ENCODE measurements at places on chromosomes 6 and 20.
A peak's percentile ranks its signal among the peaks of the same experiment; 100 is the strongest.

DNA sequence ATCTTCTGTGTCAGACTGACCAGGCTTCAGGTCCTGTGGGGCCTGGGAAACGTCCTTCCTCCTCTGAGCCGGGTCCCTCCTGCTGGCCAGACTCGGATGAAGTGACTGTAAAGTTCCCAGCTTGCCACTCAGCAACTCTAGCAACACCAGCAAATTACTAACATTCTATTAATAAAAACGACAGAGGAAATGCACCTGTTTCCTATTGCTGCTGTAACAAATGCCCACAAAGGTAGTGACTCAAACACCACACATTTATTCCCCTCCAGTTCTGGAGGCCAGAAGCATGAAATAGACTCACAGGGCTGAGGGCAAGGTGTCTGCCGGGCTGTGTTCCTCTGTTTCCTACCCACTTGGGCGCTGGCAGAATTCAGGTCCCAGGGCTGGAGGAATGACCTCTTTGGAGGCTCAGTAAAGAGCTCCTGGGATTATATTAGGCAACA is 48.8 kb downstream of the CTCFL start:
- no peak for DNase-seq

GRCh38 chr20:4021906-4022305 is 6.5 kb upstream of the RNF24 start:
- no peak for DNase-seq

- DNase-seq = no peak
These were observed 5.1 kb downstream of the BPIFB2 start for GRCh38 chr20:33012327-33013189.

DNA sequence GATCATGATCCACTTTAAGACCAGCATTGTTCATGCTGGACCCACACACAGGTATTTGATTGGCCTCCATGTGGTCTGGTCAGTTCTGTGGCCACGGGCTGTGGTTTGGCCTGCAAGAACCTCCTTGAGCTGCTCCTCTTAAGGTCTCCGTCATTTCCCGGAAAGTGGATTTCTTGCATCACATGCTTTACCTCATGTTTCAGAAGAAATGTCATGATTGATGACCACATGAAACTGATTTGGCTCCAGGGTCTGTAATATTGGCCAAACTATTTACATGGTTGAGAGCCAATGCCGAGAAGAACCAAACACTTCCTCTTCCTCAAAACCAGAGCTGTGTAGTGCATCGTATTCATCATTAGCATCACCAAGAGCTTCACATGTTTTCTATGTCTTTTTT is 13.2 kb upstream of the RSPH3 start:
- no peak for DNase-seq

DNA sequence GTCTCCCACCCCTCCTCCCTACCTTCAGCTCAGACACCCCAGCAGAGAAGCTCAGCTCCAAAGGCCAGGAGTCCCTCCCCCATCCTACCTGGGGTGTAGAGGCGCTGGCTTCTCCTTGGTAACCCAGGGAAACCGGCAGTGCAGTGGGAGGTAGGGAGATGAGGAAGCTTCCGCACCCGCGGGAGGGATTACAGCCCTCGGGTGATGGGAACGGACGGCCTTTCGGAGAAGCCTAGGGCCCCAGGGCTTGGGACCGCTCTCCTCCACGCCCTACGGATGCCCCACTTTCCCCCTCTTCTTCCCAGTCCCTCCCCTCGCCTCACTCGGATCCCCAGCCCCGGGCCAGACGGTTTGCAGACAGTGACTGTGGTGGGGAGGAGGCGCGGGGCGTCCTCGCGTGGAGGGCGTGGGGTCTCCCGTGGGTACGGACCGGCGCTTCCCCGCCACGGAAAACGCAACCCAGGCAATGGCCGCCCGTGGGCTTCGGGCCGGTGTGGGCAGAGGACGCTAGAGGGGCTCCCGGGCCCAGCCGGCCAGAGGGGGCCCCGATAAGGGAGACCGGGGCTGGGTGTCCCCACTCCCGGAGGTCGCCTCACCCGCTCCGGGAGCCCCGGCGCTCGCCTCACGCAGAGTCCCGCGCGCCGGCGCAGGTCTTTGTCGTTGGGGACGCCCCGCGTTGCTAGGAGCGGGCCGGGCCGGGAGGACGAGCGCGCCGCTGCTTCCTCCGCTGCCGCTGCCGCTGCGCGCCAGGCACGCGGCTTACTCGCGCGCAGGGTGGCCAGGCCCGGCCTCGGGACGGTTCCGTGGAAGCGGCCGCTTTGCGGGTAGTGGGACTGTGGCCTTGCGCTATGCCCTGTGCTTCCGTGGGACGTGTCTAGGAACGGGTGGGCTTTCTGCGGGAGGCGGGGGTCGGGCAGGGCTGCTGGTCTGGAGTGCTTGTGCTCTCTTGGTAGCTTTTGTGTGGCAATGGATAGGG is 15.8 kb downstream of the AARS2 start:
- DNase-seq = no peak

DNA sequence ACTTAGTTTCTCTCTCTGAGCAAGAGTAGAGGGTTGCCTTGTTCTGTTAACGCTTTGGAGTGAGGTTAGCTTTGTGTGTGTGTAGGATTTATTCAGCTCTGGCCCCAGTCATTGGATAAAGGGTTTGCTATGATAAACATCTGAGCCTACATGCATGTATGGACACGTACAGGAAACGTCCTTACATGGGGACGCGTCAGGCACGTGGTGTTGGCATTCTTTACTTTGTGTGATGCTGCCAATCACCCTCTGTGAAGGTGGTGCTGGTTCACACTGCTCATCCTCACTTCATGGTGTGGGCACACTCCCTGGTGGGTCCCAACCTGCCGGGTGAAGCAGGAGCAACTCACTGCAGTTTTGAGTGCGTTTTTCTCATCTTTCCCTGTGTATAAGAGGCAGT is 53.4 kb upstream of the CD93 start:
- DNase-seq = peak; percentile 13

- DNase-seq = no peak
These were observed 40.2 kb upstream of the IFNGR1 start for GRCh38 chr6:137259349-137259748.

- DNase-seq = no peak
These were observed 37.5 kb downstream of the NOX3 start for GRCh38 chr6:155418017-155418761.

DNA sequence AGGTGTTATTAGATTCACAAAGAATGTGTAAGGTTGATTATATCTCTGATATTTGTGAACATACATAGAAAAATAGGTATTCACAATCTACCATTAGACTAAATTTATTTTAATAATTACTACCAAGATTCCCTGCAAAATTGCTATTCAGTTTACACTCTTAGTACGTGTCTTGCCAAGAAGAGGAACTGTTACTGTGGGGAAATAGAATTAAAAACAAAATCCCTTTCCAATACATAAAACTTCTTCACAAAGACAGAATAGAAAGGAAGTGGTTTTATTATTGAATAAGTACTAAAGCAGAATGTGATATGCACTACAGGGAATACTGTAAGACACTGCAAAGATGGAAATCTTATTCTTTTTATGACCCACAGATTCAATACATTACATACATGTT is 17.0 kb downstream of the RAB32 start:
- no peak for DNase-seq

DNA sequence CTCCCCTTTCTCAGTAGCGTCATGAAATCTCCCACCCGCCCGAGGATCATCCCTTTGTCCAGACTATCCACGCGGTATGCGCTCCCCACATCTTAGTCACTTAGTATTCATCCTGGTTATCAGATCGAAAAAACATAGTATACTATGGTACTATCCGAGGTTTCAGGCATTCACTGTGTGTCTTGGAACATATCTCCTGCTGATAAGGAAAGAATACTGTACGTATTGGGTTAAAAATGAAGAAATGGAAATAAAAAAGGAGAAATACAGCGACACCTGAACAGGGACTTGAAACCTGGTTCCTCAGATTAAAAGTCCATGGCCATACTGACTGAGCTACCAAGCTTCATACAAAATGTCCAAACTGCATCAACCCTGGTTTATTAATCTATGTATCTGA is 14.0 kb downstream of the HMGN4 start:
- no peak for DNase-seq

DNA sequence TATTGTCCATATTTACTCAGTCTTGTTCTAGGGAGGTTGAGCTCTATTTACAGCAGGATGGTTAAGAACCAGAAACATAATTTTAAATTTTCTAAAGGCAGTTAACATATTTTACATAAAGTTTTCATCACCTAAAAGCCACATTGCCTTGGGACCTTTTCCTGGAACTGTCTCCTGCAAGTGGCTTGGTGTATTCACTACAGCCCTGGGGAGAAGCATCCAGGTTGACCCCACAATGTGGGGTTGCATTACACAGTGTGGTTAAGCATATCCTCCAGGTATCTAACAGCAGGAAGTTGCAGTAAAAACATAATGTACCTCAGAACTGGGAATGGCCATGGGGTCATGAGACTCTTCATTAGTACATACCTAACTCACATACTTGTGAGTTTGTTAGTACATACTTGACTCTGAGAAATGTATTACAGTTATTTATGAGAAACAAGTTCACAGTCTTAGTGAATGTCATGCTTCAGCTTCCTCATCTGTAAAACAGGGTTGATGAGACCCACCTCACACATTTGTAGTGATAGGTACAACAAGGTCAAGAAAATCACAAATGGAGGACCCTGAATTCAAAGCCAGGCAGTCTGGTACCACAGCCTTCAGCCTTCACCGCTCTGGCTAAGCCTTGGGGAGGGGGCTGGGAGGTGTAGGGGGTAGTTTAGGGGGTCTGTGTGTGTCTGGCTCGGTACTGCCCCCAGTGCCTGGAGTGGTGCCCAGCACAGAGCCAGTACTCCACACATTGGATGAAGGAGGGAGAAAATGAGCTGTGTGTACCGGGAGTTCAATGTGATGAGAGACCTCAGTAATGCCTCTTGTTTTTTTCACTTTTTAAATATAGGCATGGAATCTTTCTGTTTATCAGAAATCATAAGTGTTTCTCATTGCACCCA is 52.9 kb downstream of the KAT14 start:
- DNase-seq = no peak

DNA sequence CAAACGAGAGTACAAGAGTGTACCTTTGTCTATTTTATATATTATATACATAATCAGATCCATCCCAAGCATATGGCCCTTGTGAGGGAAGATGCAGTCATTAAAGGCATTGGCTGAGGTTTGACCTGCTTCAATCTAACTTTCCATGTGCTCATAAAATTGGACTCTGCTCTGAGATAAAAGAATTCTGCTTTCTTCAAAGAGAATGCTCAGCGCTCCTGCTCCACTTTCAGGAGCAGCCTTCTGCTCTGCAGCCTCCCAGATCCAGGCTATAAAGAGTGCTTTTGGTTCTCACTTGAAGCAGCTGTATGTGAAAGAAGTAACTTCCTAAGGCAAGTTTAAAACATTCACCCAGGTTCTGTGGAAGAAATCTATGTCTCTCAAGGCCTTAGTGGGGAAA is 45.3 kb downstream of the CD83 start:
- no peak for DNase-seq

DNA sequence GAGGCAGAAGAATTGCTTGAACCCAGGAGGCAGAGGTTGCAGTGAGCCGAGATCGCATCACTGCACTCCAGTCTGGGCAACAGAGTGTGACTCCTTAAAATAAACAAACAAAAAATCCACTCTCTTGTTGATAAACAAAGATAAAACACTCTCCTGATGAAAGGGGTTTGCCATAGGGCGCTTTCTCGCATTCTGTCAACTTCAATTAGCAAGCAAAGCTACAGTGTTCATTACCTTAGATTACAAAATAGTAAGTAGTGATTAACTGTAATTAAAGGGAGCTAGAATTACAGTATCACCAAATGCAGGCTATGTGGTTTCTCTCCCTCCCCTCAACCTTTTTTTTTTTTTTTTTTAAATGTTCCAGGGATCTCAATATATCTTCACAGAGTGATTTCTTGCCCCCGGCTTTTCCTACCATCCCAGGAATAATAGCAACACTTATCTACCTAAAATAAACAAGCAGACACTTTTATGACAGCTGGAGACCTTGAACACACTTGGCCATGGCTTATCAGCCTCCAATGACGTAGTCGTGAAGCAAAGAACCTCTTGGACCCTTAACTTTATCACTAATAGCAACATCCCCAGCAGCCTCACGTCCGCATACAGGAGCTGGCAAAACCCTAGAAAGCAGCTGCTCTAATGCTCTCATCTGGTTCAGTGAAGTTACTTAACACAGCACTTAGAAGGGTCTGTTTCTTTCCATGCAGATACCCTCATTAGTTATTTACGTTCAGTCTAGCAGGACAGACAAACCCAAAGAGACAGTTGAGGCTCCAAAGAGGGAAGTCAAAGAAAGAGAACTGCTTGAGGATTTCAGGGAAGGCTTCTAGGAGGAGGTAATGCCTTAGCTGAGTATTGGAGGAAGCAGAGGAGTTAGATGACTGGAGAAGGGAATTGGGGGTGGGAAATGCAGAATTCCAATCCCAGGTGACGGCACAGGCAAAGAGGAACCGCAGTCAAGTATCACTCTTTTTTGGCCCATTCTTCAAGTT is 37.9 kb upstream of the NEDD9 start:
- DNase-seq = no peak

- no peak for DNase-seq
These were observed 72.2 kb upstream of the NAA20 start for GRCh38 chr20:19944772-19945459.

- no peak for DNase-seq
These were observed at the start of gene TREM1 for GRCh38 chr6:41286544-41287346. Gene TREM1, minus strand, starts transcription at chr6:41286682. Its CDS starts 27 bp downstream, at chr6:41286655.

GRCh38 chr20:63698739-63699465 is 2.5 kb downstream of the TNFRSF6B start:
- no peak for DNase-seq

- no peak for DNase-seq
These were observed 51.3 kb downstream of the ZNF831 start for GRCh38 chr20:59214606-59215547.

- no peak for DNase-seq
These were observed 482.0 kb upstream of the POU3F2 start for GRCh38 chr6:98352348-98352747.

DNA sequence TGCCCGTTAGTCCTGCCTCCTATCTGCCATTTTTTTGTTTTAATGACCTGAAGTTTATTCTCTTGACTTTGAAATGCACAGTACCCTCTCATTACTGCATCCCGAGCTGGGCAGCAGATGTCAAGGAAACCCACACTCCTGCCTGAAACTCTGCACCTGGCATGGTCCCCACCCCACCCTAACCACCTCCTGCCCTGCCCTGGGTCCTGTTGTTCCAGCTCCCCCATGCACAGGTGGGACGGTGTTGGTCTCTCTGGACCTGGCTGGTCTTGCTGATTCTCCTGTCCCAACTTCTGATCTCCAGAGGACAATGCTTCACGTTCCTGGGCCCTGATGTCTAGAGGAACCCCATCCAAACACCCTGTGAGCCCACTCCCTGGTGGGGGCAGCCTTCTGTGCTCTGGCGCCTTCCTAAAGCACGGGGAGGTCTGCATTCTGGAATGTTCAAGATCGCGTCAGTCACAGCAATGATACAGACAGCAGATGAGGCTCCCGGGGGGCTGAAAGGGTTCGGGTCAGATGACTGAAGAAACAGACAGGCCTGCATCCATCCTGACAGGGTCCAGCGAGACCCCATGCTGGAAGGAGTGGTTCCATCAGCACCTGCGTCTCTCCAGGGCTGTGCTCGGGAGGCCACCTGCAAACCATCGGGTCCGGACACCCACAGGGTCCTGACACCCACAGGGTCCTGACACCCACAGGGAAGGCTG is 73.6 kb downstream of the ERMARD start:
- no peak for DNase-seq

- DNase-seq = no peak
These were observed 35.9 kb upstream of the FAM50B start for GRCh38 chr6:3813150-3813780.
